ENCODE measurements at places on chromosomes 7 and 10.

GRCh38 chr7:139714163-139714901 is 63.5 kb downstream of the HIPK2 start:
- DNase-seq, result no peak

GRCh38 chr7:134366481-134366880 is 49.8 kb upstream of the SLC35B4 start:
- DNase-seq, result no peak

DNA sequence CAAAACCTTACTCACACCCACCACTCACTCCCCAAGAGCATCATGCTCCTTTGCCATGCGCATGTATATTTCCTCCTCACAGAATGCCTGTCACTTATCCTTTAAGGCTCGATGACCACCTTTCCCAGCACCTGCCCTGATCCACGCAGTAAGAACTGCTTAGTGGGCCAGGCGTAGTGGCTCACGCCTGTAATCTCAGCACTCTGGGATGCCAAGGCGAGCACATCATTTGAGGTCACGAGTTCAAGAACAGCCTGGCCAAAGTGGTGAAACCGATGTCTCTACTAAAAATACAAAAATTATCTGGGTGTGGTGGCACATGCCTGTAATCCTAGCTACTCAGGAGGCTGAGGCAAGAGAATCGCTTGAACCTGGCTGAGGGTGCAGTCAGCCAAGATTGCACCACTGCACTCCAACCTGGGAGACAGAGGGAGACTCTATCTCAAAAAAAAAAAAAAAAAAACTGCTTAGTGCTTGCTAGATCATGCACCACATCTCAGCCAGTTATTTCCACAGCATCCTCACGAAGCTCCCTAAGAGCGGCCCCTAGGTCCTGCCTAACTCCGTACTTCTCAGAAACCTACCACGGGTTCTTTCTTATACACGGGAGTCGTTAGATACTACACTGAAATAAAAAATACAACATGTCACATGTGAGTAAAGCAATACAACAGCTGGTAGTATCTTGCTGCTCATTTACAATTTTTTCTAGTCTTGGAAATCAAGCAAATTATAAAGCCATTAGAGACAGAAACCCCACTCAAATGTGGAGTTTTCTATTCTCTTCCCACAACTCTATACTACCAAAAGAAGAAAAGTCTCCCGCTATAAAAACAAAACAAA is 37.2 kb downstream of the CYTH3 start:
- DNase-seq, result no peak

GRCh38 chr10:76766682-76767081 is 870.9 kb downstream of the KCNMA1 start:
- DNase-seq, result no peak

DNA sequence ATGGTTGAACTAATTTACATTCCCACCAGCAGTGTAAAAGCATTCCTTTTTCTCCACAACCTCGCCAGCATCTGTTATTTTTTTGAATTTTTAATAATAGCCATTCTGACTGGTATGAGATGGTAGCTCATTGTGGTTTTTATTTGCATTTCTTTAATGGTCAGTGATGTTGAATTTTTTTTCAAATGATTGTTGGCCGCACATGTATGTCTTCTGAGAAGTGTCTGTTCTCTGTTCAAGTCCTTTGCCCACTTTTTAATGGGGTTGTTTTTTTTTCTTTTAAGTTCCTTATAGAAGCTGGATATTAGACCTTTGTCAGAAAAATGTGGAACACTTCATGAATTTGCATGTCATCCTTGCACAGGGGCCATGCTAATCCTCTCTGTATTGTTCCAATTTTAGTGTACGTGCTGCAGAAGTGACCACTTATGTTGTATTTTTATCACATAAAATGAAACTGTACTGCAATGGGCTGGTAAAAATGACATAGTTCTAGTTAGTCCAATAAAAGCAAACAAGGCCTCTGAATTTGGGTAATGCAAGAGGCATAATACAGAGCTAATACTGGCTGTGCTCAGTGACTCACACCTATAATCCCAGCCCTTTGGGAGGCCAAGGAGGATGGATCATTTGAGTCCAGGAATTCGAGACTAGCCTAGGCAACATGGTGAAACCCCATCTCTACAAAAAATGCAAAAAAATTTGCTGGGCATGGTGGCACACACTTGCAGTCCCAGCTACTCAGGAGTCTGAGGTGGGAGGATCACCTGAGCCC is 70.3 kb downstream of the ABI1 start:
- DNase-seq, result no peak

DNA sequence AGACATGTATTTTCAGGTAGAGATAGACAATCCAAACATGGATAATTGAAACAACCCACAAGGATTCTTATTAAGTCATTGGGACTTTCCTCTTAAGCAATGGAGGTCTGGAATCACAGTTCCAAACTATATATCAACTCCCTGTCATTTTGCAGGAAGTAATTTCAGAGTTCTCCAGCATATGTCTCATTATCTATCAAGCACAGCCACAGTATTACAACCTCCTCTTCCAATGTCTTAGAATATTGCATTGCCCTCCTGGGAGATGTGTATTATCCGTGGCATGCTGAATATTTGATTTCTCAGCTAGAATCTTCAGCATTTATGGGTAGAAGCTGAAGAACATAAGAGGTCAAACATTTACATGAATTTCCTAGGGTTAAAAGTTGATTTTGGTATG is 1255.8 kb downstream of the SORCS1 start:
- no peak for DNase-seq

DNA sequence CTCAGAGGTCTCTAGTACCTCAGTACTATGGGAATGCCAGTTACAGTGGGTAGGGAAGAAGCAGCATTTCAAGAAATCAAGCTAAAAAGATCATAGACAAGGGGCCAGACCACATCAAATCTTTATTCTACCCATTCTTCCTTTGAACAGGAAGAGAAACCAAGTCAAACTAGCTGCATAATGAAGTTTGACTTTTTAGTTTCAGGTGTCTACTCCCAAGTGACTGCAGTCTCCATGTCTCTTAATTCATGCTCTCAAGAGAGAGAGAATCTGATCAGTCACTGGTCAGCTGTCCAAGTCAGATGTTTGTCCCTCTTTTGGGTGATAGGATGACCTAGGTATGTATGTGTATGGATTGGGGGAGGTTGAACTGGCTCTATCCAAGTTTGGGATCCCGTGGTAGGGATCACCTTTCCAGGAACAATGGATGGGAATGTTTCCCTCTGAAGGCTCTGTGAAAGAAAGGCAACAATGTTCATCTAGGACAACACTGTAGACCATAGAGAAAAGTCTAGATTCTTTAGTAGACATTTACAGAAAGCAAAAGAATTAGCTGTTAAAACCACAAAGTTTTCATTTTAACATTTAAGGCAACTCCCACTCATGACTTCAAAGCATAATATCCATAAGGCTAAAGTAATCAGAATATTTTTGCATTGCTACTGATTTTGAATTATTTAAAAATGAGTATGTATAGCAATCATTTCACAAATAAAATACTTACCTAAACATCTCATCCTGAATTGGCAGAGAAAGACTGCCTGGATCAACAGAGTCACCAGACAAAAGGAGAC is 30.1 kb upstream of the PRTFDC1 start:
- no peak for DNase-seq

DNA sequence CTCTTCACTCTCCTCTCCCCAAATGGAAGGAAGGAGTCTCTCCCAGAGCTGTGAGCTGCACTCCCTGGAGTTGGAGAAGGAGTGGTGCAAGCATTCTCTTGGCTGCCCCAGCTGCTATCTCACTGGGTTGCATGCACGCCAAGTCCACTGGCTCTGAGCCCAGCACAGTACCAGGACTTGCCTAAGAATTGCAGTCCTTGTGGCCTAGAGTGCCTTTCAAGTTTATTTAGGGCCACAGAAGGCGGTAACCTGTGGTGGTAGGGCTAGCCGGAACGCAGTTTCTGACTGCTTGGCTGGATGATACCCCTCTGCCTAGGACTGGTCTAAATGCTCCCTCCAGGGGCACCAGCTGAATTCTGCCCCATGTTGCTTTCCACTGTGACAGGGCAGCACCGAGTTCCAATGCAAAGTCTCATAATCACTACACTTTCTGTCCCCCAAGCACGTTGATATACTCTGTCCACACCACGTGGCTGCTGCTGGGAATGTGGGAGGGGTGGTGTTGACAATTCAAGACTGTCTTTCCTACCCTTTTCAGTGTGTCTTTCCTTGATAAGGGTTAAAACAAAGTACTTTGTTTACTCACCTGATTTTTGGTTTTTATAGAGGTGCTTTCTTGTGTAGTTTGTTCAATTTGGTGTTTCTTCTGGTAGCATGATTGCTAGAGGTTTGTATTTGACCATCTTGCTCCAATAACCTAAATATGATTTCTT is 57.0 kb downstream of the PHTF2 start:
- no peak for DNase-seq

DNA sequence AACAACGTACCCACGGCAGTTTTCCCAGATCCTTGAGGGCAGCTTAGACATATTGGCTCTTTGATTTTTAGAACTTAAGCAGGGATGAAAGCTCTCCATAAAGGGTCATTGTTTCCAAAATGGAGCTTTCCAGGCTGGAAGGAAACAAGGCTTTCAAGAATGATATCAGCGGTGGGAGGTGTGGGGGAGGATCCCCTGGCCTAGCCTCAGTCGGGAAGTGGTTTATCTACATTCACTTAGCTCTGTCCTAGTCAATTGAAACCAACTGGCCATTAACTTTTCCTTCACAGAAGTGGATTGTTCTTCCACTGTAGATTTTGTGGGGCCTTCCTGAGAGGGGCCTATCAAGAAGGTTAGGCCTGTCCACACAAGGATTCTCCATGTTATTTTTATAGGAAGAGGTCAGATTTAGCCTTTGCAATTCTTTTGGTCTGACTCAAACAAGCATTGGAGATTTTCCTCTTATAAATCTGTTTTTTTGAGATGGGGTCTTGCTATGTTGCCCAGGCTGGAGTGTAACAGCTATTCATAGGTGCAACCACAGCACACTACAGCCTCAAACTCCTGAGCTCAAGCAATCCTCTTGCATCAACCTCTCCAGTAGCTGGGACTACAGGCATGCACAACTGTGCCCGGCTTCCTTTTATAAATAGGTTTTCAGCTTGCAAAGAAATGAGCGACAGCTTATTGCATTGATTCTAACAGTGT is 343.5 kb downstream of the LRMDA start:
- DNase-seq, result no peak

DNA sequence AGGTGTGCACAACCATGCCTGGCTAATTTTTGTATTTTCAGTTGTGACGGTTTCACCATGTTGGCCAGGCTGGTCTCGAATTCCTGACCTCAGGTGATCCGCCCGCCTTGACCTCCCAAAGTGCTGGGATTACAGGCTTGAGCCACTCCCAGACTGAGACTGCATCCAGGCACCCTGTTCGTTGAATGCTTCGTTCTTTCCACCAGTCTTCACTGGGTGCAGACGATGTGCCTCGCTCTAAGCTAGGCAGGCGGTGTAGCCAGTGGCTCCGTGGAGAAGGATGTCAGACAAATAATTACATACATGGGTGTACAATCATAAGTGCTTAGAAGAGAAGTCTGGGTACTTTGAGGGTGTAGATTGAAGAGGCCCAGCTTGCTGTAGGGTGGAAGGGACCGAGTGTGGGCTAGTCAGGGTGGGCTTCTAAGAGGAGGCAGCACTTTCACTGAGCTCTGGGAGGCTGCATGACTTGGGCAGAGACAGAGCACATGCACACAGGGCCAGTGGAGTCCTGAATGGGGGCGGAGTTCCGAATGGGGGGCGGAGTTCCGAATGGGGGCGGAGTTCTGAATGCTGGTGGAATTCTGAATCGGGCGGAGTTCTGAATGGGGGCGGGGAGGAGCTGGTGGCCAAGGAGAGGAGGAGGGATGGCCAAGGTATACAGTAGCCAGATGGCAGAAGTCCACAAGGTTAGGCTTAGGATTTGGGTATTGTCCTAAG is 74.3 kb downstream of the COL26A1 start:
- no peak for DNase-seq

GRCh38 chr7:30166841-30167235 is 32.1 kb downstream of the MTURN start:
- DNase-seq, result no peak

- DNase-seq, result no peak
Observed at GRCh38 chr10:132344386-132344785, 12.4 kb downstream of the LRRC27 start.

- peak; percentile 17 for DNase-seq
Observed at GRCh38 chr7:87370660-87371180, 25.3 kb downstream of the CROT start.

DNA sequence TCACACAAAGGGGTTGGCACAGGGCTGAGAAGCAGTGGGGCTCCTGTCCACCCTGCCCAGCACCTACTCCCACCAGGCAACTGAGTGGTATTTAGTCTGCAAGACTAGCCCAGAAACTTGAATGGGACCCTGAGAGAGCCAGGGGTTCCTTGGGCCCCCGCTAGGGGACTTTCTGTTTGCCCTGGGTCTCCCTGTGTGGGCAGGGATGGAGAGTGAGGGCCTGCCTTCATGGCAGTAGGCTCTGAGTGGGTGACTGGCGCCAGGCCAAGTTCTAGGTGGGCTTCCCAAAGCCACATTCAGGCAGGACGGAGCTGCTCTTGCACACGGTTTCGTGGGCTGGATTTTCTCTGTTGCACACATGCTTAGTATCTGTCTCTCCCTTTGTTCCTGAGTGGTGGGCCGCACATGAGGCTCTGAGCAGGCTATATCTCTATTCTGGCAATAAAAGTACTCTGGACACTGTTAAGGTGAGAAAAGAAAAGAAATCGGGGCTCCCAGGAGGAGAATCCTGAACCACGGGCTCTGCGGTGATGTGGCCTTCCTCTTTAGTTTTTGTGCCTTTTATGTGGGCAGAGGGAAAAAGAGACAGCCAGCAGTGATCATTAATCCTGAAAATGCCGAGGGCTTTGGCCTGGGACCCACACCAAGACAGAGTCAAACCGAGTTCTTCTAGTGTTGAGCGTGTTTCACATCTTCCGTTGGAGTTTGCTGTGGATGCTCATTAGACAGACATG is 26.9 kb downstream of the IL2RA start:
- no peak for DNase-seq

DNA sequence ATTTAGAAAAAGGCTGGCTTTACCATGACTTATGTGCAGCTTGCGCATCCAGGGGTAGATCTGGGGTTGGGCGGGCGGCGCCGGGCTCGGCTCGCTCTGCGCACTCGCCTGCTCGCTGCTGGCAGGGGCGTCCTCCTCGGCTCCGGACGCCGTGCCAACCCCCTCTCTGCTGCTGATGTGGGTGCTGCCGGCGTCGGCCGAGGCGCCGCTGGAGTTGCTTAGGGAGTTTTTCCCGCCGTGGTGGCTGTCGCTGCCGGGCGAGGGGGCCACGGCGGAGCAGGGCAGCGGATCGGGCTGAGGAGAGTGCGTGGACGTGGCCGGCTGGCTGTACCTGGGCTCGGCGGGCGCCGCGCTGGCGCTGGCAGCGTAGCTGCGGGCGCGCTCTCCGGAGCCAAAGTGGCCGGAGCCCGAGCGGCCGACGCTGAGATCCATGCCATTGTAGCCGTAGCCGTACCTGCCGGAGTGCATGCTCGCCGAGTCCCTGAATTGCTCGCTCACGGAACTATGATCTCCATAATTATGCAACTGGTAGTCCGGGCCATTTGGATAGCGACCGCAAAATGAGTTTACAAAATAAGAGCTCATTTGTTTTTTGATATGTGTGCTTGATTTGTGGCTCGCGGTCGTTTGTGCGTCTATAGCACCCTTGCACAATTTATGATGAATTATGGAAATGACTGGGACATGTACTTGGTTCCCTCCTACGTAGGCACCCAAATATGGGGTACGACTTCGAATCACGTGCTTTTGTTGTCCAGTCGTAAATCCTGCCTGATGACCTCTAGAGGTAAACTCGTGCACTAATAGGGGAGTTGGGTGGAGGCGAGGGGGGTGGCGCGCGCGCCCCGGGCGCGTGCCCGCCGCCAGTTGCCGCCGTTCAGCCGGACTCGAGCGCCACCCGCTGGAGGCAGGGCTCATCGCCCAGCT is at the start of gene HOXA5:
HOXA5 (minus strand) TSS at position 659 of the 927 bp plus-strand sequence; CDS start at position 585, 74 bp downstream.
- peak; percentile 99 for DNase-seq

Measured in mammary epithelial cell (primary cell).